ENCODE measurements at places on chromosomes 3 and 15. TPM values are rescaled to one million over a fixed set of nuclear protein-coding genes. Genes with fewer than 3 reads are reported as not detected.

HYAL1 gene
- total RNA-seq = 2.1 TPM

AADACL2 gene
- not detected for total RNA-seq

PTPN23 gene
- total RNA-seq = 12.8 TPM

ERICH6 gene
- 0.27 TPM for total RNA-seq

TMEM41A gene
- 8.5 TPM for total RNA-seq

TERC gene
- 66.4 TPM for total RNA-seq

MYO5C gene
- 10.4 TPM for total RNA-seq

RAP2B gene
- 11.5 TPM for total RNA-seq

SEMA3F gene
- total RNA-seq = 8.2 TPM

TUSC7 gene
- not detected for total RNA-seq

PIGZ gene
- 3.1 TPM for total RNA-seq

RARRES1 gene
- 36.5 TPM for total RNA-seq

MTHFS gene
- total RNA-seq = 18.4 TPM

MITF gene
- 2.0 TPM for total RNA-seq

TM4SF1 gene
- 22.4 TPM for total RNA-seq

RHCG gene
- 1.3 TPM for total RNA-seq

SLC12A8 gene
- total RNA-seq = 3.1 TPM

GOLGA6A gene
- total RNA-seq = 0.36 TPM

ECE2 gene
- total RNA-seq = 10.1 TPM

WNT5A gene
- 49.4 TPM for total RNA-seq

NUP210 gene
- total RNA-seq = 13.8 TPM

TRAIP gene
- total RNA-seq = 6.4 TPM

GOLGA8M gene
- total RNA-seq = 0.82 TPM

GPR15 gene
- not detected for total RNA-seq

ITGA11 gene
- 4.2 TPM for total RNA-seq

NEDD4 gene
- 6.5 TPM for total RNA-seq

MST1R gene
- total RNA-seq = 1.4 TPM

DCUN1D1 gene
- total RNA-seq = 39.7 TPM

SKOR1 gene
- total RNA-seq = 14.9 TPM

TEX55 gene
- total RNA-seq = not detected

USP50 gene
- 1.2 TPM for total RNA-seq

CEMIP gene
- total RNA-seq = 7.1 TPM

TTC21A gene
- total RNA-seq = 9.7 TPM

REC114 gene
- not detected for total RNA-seq

XCR1 gene
- not detected for total RNA-seq

CYP1A2 gene
- not detected for total RNA-seq

IQCF5 gene
- not detected for total RNA-seq

MUSTN1 gene
- 0.82 TPM for total RNA-seq

ZBTB47 gene
- total RNA-seq = 13.0 TPM

HTR3E gene
- not detected for total RNA-seq

SYNM gene
- total RNA-seq = 11.9 TPM

AGBL1 gene
- total RNA-seq = 0.91 TPM
